GM12864 (cell line): ENCODE measurements at places on chromosomes 7 and 10.

DNA sequence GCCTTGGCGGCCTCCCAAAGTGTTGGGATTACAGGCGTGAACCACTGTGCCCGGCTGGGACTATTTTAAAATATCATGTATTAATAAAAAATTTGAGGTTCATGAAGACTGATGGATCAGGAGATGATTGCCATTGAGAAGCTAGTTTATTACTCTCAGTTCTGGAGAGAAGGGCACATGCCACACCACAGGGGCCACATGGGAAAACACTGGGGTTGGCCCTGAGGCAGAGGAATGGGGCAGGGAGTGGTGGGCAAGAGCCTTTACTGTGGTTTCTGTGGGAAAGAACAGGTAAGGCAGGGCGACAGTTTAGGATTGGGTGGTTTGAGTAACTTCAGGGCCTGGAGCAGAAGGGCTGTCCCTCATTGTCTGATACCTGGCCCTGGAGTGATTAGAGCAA, 6.8 kb upstream of the TBRG4 start:
- DNase-seq, result no peak

- no peak for DNase-seq
These were observed 334 bp downstream of the ZNF800 start for GRCh38 chr7:127392182-127392565.

DNA sequence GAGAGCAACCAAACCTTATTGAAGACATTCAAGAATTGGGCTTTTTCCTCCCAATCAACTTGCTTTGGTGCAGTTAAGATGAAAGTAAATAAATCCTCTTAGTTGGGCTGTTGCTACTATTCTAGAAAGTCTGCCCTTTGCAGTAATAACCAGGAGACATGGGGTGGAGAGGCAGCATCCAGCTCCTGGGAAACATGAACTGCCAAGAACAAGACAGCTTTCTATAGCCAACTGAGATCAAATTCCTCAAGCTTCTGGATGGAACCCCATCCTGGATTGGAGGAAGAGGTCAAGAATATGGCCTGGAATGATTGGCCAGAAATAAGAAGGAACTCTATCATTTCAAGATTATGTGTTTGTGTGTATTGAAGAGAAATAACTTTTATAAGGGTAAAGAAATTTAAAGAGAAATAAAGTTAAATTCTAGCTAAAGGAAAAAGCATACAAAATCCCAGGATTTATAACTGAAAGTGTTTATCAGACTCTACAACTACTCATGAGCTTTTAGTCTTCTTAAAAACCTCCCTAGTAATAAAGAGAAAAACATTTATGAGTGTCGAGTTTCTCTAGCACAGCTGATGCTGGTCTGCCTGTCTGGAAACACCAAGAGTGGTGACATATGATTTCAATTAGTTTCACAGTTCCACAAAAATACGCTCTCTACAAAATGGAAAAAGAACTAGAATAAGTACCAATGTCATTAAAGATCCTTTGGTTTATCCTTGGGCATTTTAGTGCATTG, 70.1 kb upstream of the COL1A2 start:
- DNase-seq, result no peak

- no peak for DNase-seq
These were observed 10.7 kb downstream of the ATOH7 start for GRCh38 chr10:68221196-68221595.

- DNase-seq, result no peak
These were observed 23.6 kb downstream of the CTAGE6 start for GRCh38 chr7:143733876-143734275.

- DNase-seq, result no peak
These were observed 35.8 kb downstream of the PRF1 start for GRCh38 chr10:70566515-70567290.

- DNase-seq, result no peak
These were observed 78.9 kb downstream of the CHRM2 start for GRCh38 chr7:136947347-136947746.

- peak; percentile 10 for DNase-seq
These were observed 28.9 kb downstream of the MAD1L1 start for GRCh38 chr7:2203766-2204300.

DNA sequence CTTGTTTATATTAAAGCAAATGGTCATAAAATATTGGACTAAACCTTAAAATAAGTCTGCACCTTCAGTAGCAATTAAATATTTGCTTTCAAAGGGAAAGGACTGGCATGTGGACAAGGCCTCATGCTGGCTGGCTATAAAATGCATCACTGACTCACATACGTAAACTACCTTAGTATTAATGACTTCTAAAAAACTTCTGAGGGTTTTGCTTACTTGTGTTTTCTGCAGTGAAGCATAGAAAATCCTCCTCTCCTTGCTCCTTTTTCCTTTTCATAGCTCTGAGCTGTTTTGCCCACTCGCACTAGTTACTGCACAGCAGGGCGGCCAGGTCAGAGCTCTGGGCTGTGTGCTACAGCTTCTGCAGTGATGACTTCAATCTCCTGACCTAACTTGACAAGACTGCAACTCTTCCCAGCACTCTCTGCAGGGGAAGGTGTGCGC, 82.3 kb downstream of the CUL2 start:
- no peak for DNase-seq

GRCh38 chr7:6730343-6730633, 23.5 kb upstream of the ZNF12 start:
- no peak for DNase-seq

- DNase-seq, result no peak
These were observed 31.1 kb upstream of the USP6NL start for GRCh38 chr10:11642566-11642965.

- DNase-seq, result no peak
These were observed 232.4 kb downstream of the ELMO1 start for GRCh38 chr7:37216156-37216852.

GRCh38 chr10:108598831-108599230, 1324.5 kb downstream of the XPNPEP1 start:
- no peak for DNase-seq

- DNase-seq, result peak; percentile 29
These were observed 818.6 kb downstream of the GRID1 start for GRCh38 chr10:85548034-85548433.

- DNase-seq, result no peak
These were observed 124.3 kb downstream of the KLF6 start for GRCh38 chr10:3660753-3661152.

DNA sequence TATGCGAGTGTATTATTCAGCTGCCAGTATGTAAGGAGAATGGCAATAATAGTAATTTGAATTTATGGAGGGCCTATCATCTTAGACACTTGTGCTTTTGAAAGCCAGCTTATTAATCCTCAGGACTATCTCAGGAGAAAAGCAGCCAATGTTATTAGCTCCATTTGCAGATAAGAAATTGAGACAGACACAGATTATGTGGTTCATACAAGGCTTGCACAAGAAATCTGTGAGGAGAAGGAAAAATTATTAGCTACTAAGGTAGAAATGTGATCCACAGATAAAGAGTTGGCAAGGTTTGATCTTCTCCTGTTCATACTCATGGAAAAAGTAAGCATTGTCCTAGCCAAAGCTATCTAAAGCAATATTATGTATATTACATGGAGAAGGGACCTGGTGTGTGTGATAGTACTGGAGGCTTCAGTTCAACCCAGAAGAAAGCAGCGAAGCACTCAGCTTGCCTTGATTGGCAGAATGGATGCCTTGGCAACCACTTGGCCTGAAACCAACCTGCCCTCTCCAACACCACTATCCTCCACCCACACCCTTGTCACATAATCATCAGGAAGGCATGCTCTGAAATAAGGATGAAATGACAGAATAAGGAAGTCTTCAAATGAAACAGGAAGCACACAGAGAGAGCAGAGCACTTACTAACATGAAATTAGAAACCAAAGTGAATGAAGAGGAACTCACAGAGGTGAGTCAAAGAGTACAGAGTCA, 18.0 kb downstream of the MACC1 start:
- peak; percentile 80 for DNase-seq
